ENCODE measurements at places on chromosomes 1 and 21.

GRCh38 chr1:232875536-232875935 is 70.3 kb downstream of the MAP10 start:
- DNase-seq = no peak

GRCh38 chr1:98333406-98333805 is 328.1 kb upstream of the SNX7 start:
- no peak for DNase-seq

GRCh38 chr1:221522529-221522940 is 219.4 kb downstream of the DUSP10 start:
- DNase-seq = no peak

GRCh38 chr1:99279525-99279924 is 15.2 kb downstream of the PLPPR4 start:
- DNase-seq = no peak

Data from CD4-positive, alpha-beta T cell treated with Interleukin-12 subunit alpha and Interleukin-12 subunit beta, for 1 hour (primary cell).